ENCODE measurements at places on chromosomes 16 and 17.

GRCh38 chr16:11280616-11281522, at the start of gene PRM1:
PRM1 (minus strand) TSS chr16:11281330; CDS start chr16:11281238, 92 bp downstream.
- DNase-seq = no peak

- no peak for DNase-seq
Measured at GRCh38 chr16:23709536-23709935, 3.5 kb downstream of the ERN2 start.

GRCh38 chr16:83143788-83144187, 517.0 kb downstream of the CDH13 start:
- peak; percentile 45 for DNase-seq

DNA sequence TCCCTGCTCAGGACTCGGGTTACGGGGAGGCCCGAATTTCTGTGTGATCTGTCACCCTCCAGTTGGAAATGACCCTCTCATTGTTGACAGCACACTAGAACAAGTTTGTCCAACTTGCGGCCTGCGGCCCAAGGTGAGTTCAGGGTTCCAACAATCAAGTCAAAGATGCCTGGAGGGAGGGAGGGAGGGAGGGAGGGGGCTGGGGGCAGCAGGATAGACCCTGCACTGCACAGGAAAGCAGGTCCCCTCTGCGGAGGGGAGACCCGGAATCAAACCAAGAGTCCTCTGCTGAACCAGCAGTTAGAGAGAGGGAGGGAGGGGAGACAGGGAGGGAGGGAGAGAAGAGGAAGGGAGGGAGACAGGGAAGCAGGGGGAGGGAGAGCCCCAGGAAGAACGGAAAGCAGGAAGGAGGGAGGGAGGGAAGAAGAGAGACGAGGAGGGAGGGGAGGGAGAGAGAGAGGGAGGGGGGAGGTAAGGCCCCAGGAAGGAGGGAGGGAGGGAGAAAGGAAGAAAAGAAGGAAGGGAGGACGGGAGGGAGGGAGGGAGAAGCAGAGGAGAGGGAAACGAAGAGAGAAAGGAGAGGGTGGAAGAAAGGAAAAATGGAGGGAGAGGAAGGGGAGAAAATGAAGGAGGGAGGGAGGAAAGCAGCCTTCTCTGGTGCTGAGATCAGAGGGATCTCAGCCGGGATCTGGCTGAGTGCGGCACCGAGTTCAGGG, 96.7 kb upstream of the CDH5 start:
- no peak for DNase-seq

- peak; percentile 71 for DNase-seq
Measured at GRCh38 chr17:66542129-66542966, 239.9 kb downstream of the PRKCA start.

DNA sequence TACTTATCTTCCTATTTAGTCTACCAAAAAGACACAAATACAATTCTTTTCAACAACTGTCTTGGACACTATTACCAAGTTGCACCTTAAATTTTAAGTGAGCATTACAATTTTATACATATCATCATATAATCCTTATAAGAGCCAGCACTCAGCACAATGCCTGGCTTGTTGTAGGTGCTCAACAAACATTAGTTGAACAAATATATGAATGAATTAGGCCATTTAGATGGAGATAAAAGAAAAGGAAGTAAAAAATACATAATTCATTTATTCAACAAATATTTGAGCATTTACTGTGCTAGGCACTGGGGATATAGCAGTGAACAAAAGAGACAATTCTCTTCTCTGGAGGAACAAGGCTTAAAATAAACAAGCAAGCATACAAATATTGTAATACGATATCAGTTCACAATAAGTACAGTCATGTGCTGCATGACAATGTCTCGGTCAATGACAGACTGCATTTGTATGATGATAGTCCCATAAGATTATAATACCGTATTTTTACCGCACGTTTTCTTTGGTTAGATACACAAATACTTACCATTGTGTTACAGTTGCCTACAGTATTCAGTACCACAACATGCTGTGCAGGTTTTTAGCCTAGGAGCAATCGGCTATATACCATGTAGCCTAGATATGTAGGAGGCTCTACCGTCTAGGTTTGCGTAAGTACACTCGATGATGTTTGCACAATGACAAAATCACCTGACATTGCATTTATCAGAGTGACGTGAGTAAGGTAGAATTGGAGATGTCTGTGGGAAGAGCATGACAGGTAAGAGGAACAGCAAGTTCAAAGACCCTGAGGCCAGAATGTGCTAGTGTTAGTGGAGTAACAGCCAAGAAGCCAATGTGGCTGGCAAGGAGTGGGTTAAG, 86.4 kb upstream of the HS3ST2 start:
- DNase-seq = no peak

DNA sequence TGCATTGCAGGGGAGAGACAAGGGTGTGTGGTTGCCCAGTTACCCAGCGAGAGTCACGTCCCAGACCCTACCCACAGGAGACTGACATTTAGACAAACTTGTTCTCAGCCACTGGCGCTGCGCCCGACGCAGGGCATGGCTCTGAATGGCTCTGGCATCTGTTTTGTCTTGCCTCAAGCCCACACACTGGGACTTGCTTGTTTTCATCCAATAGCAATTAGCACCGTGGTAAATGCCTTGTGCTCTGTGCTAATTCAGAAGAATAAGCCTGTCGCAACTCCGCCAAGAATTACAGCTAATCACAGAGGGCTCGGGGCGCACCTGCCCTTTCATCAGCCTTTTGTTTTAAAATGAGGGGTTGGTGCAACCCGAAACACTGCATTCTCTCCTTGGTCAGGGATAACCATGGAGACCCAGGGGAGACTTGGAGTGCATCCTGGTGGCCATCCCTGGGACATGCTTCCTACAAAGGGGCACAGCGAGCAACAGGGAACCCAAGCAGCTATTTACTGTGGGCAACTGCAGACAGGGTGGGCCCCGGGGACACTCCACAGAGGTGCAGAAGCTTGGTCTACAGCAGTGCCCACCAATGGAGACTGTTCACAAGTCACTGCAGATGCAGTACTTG, 220.6 kb upstream of the ZFHX3 start:
- peak; percentile 48 for DNase-seq

DNA sequence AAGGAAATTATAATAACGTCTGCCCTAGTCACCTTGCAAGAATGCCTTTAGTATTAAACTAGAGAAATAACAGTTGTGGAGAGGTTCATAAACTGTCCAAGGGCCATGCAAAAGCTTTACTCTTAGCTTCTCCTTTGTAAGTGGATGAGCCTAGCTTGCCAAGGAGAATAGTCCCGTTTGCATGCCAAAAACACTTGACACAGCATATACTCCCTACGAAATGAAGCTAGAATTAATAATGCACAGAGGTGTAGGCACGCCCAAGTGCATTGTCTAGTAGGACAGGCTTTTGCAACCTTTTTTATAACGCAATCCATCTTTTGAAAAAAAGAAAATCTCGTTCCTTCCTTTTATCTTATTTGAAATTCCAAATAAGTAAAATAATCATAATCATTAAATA, 12.8 kb upstream of the CDRT4 start:
- no peak for DNase-seq

- DNase-seq = no peak
Measured at GRCh38 chr16:75250809-75251279, 580 bp downstream of the BCAR1 start.

- DNase-seq = no peak
Measured at GRCh38 chr17:67520916-67521774, 144.1 kb downstream of the PITPNC1 start.

DNA sequence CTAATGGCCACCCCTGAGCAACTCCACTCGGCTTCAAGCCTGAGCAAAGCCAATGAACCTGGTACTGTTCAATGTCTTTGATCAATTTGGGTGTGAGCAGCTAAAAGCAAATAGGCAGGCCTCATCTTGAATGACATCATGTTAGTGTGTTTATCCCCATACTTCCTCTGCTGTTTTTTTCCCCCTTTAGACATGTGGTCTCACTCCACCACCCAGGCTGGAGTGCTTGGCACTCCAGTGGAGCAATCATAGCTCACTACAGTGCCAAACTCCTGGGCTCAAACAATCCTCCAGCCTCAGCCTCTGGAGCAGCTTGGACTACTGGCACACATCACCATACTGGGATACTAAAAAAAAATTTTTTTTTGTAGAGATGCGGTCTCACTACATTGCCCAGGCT, 75.4 kb downstream of the ARHGAP17 start:
- DNase-seq = no peak

DNA sequence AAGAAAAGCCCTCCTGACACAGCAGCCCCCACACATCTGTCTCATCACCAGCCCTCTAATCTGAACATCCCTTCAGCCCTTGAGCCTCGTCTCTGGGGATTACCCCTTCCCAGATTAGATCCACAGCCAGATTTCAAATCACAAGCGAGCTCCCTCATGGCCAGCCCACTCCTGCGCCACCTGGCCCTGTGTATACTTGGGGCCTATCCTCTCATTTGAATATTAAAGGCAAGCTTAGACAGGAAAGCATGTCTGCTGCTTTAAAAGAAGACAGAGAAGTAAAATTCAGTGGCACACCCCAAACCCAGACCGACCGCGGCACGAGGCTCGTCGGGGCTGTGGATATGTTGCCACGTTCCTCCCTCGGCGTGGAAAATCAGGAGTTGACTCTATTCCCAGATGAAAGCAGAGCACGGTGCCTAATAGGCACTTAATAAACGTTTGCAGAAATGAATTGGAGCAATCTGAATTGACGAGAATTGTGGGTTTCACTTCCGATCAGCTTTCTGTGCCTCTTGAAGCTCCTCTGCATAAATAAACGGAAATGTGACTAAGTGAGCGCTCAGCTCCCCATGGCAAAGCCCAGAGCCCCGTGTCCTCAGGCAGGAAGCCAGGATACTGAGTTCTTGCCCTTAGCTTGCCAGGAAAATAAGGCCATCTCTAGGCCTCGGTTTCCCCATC, 108.0 kb downstream of the CCDC182 start:
- peak; percentile 19 for DNase-seq

GRCh38 chr17:76695059-76695831, 15.5 kb downstream of the MXRA7 start:
- no peak for DNase-seq

DNA sequence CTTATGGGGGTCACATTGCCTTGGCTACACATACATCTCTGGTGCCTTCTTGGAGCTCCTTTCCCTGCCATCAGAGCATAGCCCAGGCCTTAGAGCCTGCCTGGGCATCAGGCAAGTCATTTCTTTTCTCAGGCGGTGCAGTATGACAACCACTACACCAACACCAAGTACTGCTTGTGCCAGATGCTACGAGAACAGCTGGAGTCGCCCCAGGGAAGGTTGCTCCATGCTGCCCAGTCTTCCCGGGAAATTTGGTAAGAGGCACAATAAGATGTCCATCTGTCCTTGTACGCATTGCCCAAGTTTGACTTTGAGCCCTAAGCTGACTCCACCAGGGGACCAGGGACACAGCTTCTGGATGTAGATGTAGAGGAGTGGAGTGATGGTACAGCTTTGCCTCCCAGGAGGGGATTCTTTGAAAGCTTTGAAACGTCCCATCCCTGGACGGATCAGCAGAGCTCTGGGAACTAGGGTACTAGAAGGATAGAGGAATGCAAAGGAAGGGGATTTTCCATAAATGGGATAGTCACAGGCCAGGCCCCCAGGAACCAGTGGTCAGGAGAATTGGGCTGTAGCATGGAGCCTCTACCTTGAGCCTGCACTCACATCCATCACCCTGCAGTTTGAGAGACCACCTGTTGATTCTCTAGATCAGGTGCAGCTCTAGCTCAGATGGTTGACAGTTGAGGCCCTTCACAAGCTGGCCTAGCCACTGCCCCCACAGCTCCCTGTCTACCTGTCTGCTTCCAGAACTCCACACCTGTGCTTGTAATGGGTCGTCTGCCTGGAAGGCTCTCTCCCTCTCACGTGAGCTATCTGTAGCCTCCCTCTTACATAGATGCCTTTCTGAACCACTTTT, 11.0 kb upstream of the NFATC3 start:
- DNase-seq = no peak

- DNase-seq = no peak
Measured at GRCh38 chr17:62664336-62665120, 37.1 kb downstream of the MRC2 start.

- DNase-seq = no peak
Measured at GRCh38 chr17:59338498-59338897, 7.0 kb downstream of the YPEL2 start.

Data from EH (cell line).